ENCODE measurements at places on chromosomes 2 and 18.

GRCh38 chr2:33839791-33840190 lies 240.7 kb upstream of the FAM98A start:
- no peak for DNase-seq

- no peak for DNase-seq
Measured at GRCh38 chr2:46748735-46749531, 166.7 kb downstream of the MCFD2 start.

DNA sequence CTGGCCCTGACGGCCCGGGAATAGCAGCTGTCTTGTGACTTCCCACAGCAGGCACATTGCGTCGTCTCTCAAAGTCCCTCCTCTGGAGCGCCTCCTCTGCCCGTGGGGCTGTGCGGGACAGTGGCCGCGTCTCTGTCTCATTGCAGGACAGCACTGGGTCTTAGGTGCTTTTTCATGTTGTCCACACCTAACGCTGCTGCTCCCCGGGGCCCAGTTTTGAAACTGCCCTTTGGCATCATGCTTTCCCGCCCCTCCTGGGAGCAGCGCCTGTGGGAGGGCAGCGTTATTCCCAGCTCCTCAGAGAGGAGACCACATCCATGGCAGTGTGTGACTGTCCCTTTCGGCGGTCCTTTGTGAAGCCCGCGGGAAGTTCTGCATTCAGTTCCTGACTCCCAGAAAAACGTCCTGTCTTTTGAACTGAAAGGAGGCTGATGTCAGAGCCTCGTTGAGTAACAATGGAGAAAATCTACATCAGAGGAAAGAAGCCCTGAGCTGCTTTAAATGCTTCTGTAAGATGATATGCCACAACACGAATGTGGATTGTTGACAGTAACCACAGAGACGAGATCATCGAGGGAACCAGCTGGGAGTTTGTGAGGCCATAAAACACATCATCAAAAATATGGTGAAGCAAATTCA lies 226.0 kb downstream of the FAM210A start:
- DNase-seq, result no peak

DNA sequence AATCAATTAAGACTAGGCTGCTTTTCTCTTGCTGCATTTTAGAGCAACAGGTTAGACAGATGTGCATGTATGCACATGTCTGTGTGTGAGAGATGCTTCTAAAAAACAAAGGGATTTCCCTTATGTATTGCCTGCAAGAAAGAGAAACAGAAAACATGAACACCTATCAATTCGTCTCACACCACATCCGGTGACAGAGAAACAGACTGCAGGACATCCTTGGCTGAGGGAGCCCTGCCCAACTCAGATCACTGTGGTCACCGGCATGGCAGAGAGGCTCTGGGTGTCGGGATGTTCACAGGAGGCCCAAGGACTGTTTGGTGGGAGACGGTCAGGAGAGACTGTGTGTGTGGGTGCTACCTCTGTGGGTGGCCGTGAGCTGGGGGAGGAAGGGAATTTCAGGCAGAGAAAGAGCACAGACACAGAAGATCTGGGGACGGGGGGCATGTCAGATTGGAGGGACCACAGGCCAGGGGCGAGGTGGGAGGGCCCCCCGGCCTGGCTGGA lies 24.9 kb downstream of the FHL2 start:
- no peak for DNase-seq

GRCh38 chr2:207087046-207087902 lies 78.5 kb downstream of the KLF7 start:
- no peak for DNase-seq

DNA sequence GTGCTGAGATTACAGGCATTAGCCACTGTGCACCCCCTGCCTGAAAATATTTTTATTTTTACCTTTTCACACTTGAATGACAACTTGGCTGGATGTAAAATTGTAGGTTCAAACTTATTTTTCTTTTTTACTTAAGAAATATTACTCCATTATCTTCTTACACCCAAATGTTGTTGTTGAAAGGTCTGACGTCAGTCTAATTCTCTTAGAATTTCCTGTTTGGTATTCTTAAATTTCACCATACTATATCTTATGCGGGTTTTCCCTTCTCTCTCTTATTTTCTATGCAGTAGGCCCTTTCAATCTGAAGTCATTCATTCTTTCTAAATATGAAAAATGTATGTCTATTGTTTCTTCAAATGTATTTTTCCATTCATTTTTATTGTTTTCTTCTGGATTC lies 29.1 kb upstream of the RAB11FIP5 start:
- DNase-seq, result no peak

GRCh38 chr18:63619661-63620060 lies 24.4 kb downstream of the SERPINB4 start:
- no peak for DNase-seq

- no peak for DNase-seq
Measured at GRCh38 chr2:63654959-63655358, 66.2 kb downstream of the MDH1 start.

DNA sequence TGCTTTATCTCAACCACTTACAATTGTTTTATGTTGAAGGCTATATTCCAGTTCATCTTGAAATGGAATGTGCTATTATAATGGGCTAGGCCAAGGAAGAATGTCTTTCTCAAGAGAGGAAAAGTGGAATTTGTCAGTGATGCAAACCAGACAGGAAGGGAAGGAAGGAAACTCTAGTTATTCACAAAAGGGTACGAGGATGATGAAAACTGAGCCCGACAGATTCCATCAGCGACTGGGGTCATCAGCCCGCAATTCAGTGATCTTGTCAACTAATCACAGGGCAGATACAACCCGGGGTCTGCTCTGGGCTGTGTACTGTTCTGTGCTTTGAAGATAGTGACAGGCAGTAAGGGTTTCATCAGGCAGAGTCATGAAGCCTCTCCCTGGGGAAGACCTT lies 23.4 kb upstream of the LYPD6 start:
- DNase-seq, result no peak

DNA sequence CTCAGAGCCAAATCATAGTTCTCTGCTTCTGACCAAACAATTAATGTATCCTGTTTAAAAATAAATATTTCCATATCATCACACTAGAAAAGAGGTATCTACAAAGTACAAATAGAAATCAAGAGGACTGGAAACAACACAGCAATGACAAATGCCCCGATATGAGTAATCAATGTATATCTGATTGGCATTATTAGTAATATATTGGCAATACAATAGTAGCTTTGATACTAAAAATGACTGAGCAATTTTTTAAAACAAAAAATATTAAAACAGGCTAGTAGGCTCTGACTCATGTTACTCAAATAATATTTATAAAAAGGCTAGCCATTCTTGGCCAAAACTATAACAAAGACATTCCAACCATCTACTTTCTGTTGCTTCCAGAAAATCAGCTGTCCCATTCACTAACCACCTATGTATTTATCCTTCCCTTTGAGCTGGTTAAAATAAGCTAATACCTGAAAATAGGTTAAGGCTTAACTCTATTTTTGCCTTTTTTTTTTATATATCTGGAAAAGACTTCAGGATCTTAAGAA lies 13.3 kb downstream of the PPP4R3B start:
- DNase-seq, result no peak

- no peak for DNase-seq
Measured at GRCh38 chr2:54924121-54924520, 126.1 kb downstream of the RTN4 start.

DNA sequence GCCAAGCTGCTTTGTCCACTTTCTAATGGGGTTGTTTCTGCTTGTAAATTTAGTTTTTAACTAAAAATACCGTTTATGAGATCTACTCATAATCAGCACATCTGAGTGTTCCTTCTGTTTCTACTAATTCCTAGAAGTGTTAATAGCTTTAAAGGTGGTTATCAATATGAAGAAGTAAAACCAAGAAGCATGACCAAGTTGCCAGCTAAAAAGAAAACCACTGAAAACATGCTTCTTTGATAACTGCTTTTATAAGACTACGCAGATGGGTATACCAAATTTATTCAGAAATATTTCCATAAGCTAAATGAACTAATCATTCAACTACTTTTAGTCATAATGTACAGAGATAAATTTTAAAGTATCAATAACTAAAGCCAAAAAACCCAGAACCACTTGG lies 101.8 kb downstream of the C2orf74 start:
- DNase-seq, result no peak

GRCh38 chr18:43161528-43161927 lies 46.0 kb upstream of the RIT2 start:
- no peak for DNase-seq

DNA sequence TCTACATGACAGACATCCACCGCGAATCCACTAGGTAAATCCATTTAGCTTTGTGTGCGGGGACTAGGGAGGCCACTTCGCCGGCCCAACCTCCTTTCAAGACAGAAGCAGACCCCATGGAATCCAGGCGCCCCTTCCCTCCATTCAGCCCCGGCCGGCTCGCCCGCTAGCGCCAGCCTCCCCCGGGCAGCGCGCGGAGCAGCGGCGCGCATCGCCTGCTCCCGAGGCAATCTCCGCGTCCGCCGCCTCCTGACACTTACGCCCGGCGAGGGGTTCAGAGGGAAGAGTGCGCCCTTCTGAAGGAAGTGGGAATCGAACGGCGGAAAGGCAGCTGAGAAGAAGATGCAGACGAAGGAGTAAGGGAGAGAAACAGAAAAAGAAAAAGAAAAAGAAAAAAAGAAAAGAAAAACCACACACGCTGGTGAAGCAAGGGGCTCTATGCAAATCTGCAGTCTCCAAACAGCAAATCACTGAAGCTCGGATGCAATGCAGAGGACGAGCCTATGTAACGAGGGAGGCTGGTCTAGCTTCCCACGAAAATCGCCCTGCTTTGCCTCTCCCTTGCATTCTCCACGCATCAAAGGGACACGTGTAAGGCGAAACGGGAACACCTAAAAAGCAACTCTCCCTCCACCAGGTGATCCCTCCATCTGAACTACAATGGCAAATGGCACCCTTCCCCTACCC lies 684.4 kb downstream of the NRXN1 start:
- no peak for DNase-seq

- DNase-seq, result peak; percentile 58
Measured at GRCh38 chr2:96870626-96871255, 861 bp upstream of the SEMA4C start.

DNA sequence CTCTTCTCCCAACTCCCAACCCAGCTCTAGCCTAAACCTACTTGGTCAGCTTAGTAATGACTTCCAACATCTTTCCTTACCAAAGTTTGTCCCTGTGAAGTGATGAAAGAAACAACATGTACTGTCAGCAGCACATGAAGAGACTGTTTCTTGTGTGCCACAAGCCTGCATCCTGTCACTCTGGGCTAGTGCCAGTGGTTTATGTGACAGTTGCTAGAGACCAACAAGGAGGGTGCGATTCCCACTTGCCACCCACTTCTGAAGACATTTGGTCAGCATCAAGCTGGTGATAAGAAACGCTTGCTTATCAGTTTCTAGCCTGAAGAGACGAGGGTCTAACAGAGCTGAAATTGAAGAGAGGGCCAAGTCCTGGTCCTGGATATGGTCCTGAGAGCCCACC lies 132.6 kb downstream of the COL4A4 start:
- DNase-seq, result no peak

DNA sequence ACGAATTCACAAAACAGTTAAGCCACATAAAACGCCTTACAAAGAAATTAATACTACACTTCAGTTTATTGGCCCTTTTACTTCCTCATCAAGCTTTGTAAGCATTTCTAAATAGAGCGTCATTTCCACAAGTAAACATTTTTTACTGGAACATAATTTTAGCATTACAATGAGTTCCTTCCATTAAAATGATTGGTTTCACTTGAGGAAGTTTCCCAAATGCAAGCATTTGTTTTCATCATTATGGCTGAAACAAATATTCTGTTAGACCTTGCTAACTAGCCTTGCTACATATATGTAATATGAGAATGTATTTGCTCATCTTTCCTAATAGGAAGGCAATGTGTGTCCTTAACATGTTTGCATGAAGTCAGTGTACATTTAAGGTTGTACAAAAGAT lies 579.1 kb downstream of the IRS1 start:
- DNase-seq, result no peak

DNA sequence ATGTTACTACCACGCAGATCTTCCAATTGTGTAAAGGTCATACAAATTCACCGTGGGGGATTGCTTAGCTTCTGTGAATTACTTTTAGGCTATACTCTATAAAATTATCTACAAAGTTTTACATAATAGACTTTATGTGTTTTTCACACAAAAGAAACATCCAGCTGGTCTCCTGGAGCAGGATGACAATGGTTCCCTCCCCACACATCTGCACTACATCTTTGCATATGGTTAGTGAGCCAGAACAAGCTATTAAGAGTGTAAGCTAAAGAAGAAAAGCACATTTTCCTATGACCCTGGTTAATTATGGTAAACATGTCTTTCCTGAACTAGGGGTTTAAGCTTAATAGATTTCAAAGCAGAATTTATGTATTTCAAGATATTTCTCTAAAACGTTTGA lies 295.1 kb downstream of the ASXL3 start:
- DNase-seq, result no peak

DNA sequence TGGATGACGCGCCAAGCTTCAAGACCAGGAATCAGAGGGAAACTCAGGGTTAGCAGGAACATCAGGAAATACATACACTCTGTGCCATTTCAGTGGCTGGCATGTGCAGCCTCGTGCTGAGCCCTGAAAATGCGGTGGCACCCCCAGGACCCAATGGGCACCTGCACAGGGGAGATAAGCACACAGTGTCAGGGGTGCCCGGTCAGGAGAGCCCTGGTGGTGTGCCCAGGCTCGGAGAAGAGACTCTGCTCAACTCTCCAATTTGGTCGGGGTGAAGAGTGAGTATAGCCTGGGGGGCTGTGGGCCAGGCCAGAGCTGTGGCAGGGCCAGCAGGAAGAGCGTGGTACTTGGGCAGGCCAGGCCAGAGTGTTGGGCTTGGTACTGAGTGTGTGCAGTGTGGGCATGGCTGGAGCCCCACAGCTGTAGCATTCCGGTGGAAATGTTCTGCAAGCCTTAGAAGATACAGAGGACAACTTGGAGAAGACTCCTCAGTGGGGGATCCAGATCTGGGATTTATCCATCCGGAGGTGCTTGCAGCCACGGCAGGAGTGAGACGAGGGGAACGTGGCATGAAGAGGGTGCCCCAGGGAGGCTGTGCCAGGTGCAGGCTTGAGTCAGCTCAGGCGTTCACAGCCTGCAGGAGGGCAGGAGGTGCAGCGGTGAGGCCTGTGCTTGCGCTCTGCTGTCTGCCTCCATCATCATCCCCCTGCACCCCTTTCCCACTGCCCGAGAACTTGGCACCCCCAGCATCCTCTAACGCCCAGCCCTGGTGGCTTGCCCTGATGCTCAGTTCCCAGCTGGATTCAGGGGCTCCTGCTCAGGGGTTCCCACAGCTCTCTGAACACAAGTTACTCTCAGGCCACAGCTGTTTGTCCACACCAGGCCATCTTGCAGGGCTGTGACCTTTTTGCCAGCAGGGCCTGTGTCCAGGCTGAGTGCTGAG lies 451.7 kb upstream of the HS6ST1 start:
- no peak for DNase-seq

GRCh38 chr18:22302144-22302543 lies 115.6 kb downstream of the CTAGE1 start:
- no peak for DNase-seq

DNA sequence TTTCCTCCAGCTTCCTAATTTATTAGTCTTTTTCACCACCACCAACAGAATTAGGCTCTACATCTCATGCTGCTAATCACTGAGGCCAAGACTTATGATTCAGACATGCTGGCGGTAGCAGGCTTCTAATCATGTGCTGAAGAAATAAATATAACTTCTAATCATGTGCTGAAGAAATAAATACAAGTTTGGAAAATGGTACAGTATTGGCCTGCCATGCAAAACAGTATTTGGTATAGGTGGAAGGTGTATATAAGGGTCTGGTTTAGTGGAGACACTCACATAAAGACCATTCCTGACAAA lies 240.7 kb downstream of the TGIF1 start:
- no peak for DNase-seq
